ENCODE measurements at places on chromosomes 12 and 14. TPM values are rescaled to one million over a fixed set of nuclear protein-coding genes. Genes with fewer than 3 reads are reported as not detected.

Gene ACSS3
- polyA plus RNA-seq: not detected

Gene NUAK1
- polyA plus RNA-seq: not detected

Gene ABCC9
- not detected for polyA plus RNA-seq

Gene MAP3K9
- 5.3 TPM for polyA plus RNA-seq

Gene TMEM52B
- polyA plus RNA-seq: not detected

Gene DNAJC22
- polyA plus RNA-seq: not detected

Measured in IgD-negative memory B cell (primary cell).